ENCODE measurements at places on chromosomes 2 and 18.

- DNase-seq = peak; percentile 89
Measured at GRCh38 chr2:74833418-74834233, at the start of gene HK2. Gene HK2, plus strand, starts transcription at chr2:74834127. Its CDS starts 454 bp downstream, at chr2:74834581.

GRCh38 chr2:181073896-181074295, 93.5 kb downstream of the UBE2E3 start:
- no peak for DNase-seq

DNA sequence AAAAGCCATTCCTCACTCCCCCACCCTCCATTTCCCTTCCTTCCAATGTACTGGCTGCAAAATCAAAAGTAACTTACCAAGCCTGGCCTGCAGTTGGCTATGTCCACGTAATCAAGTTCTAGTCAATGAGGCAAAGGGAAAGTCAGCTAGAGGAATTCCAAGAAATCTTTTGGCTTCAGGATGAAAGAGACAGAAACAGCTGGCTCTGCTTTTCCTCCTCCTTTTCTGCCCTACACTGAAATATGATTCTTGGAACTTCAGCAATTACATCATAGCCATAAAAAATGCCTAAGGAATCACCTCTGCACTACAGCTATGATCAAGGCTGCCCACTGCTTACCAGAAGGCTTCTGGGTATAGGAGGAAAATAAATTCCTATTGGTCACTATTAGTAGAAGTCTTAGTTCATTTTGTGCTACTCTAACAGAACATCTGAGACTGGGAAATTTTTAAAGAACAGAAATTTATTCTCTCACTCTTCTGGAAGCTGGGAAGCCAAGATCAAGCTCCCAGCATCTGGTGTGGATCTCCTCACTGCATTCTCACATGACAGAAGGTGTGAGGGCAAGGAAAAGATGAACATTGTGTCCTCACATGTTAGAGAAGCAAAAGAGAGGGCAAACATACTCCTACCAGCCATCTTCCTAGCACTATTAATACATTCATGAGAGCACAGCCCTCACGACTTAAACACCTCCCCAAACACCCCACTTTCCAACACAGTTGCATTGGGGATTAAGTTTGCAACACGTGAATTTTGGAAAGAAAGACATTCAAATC, 219.9 kb downstream of the TMX3 start:
- DNase-seq = no peak

GRCh38 chr2:441258-442022, 153.5 kb upstream of the ALKAL2 start:
- DNase-seq = peak; percentile 33

- DNase-seq = no peak
Measured at GRCh38 chr2:95260028-95261023, 13.9 kb upstream of the PROM2 start.

DNA sequence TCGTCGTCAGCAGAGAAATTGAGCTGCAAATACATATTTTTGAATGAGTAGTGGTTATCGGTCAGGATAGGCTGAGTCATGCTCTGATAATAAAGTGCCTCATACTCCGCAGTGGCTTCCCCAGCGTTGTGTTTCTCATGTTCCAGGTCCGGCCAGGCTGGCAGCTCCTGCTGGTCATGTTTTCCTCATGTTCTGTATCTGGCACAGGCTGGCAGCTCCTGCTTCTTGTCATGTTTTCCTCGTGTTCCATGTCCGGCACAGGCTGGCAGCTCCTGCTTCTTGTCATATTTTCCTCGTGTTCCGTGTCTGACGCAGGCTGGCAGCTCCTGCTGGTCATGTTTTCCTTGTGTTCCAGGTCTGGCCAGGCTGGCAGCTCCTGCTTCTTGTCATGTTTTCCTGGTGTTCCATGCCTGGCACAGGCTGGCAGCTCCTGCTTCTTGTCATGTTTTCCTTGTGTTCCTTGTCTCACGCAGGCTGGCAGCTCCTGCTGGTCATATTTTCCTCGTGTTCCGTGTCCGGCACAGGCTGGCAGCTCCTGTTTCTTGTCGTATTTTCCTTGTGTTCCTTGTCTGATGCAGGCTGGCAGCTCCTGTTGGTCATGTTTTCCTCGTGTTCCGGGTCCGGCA, 148.9 kb downstream of the ATP9B start:
- DNase-seq = no peak

GRCh38 chr2:61688369-61689334, 150.5 kb upstream of the XPO1 start:
- no peak for DNase-seq

GRCh38 chr2:197297772-197298318, 12.7 kb downstream of the ANKRD44 start:
- no peak for DNase-seq

GRCh38 chr2:144201868-144202468, 318.0 kb downstream of the ZEB2 start:
- no peak for DNase-seq

DNA sequence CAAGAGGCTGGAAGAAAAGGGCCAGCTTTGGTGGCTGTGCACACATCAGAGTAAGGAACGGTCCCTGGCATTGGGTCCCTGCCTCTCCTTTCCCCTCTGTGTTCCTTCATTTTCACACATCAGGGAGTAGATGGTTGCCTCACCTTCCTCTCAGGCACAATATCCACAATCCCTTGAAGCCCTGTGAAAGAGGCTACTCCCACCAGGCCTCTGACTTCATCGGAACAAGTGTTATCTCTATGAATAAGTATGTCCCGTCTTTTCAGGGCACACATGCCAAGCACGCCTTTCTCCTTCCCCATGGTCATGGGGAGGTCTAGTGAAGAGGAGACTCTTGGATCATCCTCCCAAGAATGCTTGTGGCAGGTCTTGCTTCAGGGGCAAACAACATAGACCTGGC, 61.2 kb upstream of the LMAN1 start:
- no peak for DNase-seq

Measured in common myeloid progenitor, CD34-positive (primary cell).